NCI-H524 treated with DMSO at 0.1 percent for 48 hours (cell line): ENCODE measurements at places on chromosomes 16 and 17.

DNA sequence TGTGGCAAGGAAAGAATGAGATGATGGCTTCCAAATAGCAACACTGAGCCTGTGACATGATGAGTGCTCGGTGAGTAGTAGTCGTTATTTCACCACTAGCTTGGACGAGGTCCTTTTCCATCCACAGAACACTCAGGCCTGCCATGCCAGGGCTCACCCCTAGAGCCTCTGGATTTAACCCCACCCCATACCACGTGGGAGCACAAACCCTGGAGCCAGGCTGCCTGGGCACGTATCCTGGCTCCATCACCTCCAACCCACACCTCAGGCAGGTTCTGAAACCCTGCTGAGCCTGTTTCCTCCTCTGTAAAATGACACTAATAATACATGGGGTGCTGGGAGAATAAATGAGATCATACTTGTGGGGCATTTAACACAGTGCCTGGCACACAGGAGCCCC is 192.4 kb downstream of the KATNIP start:
- no peak for DNase-seq

GRCh38 chr16:15575293-15576049 is 67.5 kb downstream of the MARF1 start:
- no peak for DNase-seq

DNA sequence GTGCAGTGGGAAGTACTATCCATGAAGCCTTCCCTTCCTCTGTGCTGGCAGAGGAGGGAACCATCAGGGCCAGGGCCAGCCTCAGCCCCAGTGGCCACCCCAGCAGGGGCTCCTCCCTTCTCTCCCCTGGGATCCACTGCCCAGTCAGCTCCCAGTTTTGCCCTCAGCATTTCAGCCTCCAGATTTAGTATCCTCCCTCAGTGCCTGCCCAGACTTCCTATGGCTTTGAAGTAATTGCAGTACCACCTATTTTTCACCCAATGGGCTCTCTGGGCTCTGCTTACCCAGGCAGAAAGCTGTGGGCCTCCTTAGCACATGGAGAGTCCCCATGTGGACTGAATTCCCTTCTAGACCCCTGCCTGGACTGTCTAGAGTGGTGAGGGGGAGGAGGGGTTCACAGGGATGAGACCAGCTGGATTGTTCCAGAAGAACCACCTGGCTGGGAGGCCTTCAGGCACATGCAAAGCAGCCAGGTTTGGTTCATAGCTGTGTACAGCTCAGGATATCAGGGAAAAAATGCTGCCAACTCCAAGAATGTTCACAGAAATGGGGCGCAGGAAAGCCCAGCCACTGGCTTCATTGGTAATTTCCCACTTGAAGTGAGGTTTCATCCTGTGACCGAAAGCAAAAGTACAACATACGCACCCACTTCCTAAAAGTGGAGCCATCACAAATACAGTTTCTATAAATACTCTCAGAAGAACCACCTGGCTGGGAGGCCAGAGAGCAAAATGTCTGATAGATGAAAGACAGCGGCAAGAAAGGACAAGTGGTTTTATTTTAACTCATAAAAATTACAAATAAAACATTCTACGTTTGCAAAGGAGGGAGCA is 15.2 kb upstream of the HERPUD1 start:
- DNase-seq = no peak

DNA sequence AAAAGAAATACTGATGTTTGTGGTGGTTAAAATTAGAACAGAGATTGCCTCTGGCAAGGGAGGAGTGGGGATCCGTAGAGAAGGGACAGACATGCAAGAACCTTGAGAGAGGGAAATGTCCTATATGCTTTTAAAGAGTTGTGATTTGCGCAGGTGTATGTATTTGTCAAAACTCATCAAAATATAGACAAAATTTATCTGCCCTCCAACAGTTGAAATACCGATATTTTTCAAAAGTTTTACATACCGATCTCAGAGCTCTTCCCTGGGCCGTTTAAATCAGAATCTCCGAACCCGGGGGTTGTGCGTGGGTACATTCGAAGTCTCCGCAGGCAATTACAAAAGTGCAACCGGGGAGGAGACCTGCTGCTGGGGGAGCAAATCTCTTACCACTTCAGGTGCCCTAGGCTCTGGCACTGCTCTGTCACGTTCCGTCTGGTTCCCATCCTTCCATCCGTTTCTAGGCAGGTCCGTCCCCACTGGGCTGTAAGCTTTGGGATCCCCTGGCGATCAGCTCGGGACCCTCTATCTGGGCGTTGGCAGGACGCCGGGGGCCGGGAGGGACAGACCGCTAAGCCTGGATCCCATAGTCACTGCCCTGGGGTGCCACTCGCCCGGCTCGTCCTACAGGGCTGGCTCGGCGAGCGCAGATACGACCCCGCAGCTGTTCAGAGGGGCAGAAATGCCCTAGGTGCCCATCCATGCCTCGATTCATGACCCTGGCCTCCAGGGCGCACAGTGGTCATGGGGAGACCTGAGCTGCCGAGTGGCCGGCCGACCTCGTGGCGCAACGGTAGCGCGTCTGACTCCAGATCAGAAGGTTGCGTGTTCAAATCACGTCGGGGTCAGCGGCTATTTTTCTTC is 4.2 kb downstream of the BORCS6 start:
- DNase-seq = no peak

DNA sequence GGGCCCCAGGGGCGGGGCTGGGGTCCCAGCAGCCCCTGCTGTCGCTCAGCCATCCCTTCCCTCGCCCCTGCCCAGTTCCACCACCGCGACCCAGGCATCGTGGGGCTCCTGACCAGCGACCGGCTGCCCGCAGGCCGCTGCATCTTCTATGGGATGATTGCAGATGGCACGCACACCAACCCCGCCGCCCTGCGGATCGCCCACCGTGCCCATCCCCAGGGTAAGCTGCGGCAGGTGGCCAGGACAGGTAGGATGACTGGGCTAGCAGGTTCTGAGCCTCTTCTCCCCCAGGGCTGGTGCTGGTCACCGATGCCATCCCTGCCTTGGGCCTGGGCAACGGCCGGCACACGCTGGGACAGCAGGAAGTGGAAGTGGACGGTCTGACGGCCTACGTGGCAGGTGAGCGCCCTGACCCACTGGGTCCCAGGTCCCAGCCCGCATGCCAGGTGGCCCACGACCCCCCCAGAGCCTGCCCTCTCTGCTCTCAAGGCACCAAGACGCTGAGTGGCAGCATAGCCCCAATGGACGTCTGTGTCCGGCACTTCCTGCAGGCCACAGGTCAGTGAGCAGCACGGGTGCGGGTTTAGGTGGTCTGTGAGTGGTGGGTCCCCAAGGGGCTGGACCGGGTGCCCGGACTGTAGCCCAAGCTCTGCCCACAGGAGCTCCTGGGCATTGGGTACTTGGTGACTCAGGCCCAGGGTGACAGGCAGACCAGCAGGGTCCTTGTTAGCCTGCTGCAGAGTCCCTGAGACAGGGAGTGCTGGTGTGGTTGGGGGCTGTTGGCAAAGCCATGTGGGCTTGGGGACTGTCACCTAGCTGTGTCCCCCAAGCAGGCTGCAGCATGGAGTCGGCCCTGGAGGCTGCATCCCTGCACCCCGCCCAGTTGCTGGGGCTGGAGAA is 2.8 kb downstream of the CEMP1 start:
- no peak for DNase-seq

DNA sequence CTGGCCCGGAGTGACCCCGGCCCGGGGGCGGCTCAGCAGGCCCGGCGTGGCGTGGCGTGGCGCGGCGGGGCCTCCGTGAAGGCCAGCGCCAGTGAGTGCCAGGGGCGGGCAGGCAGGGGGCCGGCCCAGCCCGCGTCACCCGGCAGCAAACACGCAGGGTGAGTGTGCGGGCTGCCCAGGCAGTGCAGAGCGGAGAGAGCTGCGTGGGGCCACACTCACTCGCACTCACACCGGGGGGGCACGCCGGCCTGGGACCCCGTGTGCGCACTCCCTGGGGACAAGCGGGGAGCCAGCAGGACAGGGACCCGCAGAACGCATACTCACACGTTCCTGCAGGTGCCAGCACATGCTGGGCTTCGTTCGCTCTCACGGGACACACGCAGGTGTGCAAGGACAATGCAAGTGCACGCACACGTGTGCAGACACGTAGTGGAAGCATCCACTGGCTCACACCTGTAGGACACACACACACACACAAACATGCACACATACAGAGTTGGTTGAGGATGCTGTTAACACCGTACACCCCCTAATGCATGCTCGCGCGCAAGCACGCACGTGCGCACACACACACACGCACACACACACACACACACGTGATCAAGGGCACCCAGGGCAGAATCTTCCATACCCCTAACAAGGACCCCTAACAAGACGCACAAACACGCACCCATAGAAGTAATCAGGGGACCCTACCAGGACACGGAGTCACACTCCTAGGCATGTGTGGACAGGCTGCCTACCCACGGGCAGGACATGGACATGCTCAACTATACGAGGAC is 7.7 kb downstream of the USP6 start:
- DNase-seq = no peak
